ENCODE measurements at places on chromosomes 16 and 17. TPM values are rescaled to one million over a fixed set of nuclear protein-coding genes. Genes with fewer than 3 reads are reported as not detected.

The CES4A gene
- total RNA-seq = 0.99 TPM

The HBA2 gene
- not detected for total RNA-seq

The INCA1 gene
- total RNA-seq = 0.23 TPM

The KCTD19 gene
- under 0.01 TPM for total RNA-seq

The MYH13 gene
- not detected for total RNA-seq

The GLIS2 gene
- total RNA-seq = 7.8 TPM

The SALL1 gene
- 1.0 TPM for total RNA-seq

The UQCRC2 gene
- total RNA-seq = 156 TPM

The EVPLL gene
- not detected for total RNA-seq

The SLC9A5 gene
- 3.4 TPM for total RNA-seq

The LCAT gene
- total RNA-seq = 11.8 TPM

The APOBR gene
- not detected for total RNA-seq

The PEX12 gene
- total RNA-seq = 5.8 TPM

The CHRNE gene
- total RNA-seq = 2.8 TPM
